ENCODE measurements at places on chromosomes 11 and 22. TPM values are rescaled to one million over a fixed set of nuclear protein-coding genes. Genes with fewer than 3 reads are reported as not detected.

Gene TRPC6
- 0.79 TPM for total RNA-seq

Gene RELA
- 15.2 TPM for total RNA-seq

Gene GAL3ST3
- not detected for total RNA-seq

DNA sequence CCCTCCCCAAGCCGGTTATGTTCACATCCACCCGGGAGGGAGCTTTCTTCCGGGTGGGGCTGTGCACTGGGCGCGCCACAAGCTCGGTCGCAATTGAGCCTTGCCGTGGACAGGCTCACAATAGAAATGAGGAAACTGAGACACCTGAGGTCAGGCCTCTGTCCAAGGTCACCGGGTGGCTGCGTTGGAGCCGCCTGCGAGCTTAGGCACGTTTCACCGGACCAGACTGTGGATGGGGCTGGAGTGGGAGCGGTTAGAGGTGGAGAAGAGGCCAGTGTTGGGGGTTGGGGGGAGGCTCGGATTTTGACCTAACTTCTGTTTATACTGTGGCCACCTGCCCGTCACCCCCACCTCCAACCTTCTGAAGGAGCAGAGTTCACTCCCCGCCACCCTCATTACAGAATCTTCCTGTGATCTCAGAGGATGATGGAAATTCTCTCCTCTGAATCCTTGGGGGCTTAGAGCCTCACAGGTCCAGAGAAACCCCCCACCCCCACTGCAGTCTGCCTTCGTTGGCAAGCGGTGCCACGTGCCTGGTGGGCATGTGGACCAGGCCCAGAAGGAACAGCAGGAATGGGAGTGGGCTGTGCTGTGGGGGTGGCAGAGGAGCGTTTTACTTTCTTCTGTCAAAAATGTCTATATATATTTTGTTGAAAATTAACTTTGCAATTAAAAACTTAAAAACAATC is 631 bp upstream of the NPTXR start:
- DNase-seq = no peak

Gene KRTAP5-7
- not detected for total RNA-seq

DNA sequence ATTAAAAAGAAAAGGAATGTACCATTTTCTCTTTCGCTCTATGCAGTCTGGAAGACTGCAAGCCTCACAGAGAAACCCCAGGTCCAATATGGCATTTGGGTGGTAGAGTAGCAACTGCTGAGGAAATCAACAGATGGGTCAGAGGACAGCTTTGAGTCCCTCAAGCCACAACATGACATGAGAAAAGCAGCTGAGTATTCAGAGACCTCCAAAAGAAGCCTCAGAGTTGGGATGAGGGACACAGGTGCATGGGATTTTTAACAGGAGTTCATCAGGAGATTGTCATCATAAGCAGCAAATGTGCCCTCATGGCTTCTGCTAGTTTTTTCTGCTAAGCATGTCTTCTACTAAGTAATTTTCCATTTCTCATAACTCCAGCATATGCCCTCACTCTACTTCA is 111.6 kb downstream of the BLID start:
- DNase-seq = no peak

Gene MRGPRF
- total RNA-seq = 0.53 TPM

GRCh38 chr11:91959411-91959810 is 265.2 kb upstream of the FAT3 start:
- DNase-seq = no peak

GRCh38 chr22:27317096-27317495 is 484.5 kb downstream of the MN1 start:
- DNase-seq = no peak

DNA sequence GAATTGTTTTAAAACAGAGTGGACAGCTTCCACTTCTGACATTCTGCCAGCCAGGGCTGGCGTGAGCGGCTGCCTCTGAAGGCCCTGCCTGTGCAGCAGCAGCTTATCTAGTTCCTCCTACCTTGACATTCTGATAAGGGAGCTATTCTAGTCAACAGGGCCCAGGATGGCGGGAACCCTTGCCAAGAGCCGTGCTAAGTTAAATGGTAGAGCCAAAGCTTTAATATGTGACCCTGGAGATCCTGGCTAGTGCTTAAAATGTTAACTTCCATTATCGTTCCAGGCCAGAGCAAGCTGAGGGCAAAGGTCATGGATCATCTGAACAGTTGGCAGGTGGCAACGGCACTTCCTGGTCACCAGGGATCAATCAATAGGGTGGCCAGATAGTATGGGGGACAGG is 3.5 kb downstream of the KCNJ5 start:
- DNase-seq = no peak

Gene MYOD1
- total RNA-seq = not detected

GRCh38 chr11:69896250-69896649 is 77.0 kb upstream of the FGF3 start:
- no peak for DNase-seq

DNA sequence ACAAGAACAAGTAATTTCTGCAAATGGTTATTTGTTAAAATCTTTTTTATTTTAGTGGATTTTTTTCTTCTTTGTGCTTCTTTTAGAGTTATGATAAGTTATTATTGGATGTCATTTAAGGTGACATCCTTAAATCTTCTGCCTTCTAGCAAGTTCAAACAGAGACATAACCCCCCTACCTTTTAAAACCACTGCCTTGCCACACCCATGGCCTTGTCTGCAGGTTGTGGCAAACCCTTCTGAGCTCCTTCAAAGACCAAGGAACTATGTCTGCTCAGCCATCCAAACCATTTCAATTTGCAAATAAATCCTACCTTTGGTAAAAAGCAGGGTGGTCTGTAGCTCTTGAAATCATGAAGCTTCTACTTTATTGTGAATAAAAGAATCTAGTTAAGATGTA is 241.6 kb downstream of the FAM76B start:
- DNase-seq = no peak

DNA sequence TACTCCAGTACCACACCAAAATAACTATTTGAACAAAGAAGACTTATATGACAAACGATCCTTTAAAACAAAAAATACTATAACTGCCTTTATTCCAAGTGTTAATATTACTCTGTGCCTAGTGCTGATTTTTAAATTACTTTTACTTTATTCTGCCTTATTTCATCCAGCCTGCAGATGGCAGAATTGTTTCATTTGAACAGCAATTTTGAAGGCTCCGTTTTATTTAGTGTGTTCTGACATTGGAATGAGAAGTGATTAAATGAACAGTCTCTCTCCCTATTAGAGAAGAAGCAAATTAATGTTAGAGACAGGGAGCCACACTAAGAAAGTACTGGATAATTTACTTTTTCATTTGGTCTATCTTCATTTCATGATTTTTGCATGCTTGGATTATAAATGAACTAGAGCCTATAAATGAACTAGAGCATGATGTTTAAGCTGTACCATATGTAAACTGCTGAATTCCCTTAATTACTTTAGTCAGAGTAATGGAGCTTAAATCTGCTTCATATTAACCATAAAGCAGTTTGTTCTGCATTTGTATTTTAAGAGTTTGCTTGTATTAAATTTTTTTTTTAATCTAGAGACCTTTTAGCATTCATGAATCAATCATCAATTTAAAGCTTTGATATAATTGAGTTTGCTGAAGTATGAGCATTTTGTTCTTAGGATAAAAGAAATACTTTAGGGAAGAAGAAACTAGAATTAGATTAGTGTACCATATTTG is 9.8 kb downstream of the PDHX start:
- peak; percentile 55 for DNase-seq

Gene PATE4
- total RNA-seq = not detected

DNA sequence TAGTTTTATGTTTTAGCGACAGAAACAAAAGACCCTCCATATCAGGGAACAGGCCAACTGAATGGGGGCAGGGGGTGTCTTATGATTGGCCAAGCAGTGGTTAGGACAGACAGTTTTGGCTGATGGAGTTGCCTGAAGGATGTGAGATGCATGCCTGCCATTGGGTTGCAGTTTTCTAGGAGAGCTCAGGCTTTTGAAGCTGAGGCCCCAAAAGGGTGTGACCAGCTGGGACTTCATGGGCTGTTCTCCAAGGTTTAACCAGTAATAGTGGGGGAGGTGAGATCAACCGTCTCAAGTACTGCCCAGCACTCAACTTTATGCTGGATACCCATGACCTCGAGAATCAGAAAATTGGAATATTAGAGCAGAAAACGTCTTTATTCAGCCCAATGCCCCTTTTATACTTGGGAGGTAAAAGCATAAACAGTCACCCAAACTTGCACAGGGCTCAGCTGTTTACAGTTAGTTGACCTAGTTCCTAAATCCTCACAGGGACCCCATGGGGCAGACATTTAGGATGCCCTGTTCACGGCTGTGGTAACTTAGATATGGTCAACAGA is 13.5 kb downstream of the DTX4 start:
- no peak for DNase-seq

GRCh38 chr22:37616201-37617083 is 7.8 kb downstream of the GGA1 start:
- DNase-seq = no peak

- DNase-seq = no peak
These were observed 6.5 kb downstream of the TENM4 start for GRCh38 chr11:79434283-79434682.

Gene IL18
- total RNA-seq = 72.1 TPM

DNA sequence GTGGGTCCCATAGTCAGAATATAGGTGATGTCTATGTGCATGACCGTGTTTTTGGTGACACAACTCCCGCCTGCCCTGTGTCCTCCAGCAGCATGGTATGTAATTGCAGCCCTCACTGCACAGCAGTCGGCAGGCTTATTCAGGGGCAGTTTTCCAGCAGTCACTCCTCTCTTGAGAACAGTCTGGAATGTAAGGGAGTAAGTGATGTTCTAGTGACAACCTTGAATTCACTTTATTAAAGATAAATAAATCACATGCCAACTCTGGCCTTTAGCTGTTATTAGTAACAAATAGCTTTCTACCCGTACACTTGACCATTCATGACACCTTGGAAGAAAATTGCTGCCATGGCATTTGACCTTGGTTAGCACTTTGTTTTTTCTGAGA is 27.9 kb downstream of the ZNRF3 start:
- DNase-seq = no peak

Gene RAB6A
- total RNA-seq = 297 TPM

GRCh38 chr22:35357883-35358621 is 22.8 kb upstream of the HMOX1 start:
- DNase-seq = peak; percentile 97

DNA sequence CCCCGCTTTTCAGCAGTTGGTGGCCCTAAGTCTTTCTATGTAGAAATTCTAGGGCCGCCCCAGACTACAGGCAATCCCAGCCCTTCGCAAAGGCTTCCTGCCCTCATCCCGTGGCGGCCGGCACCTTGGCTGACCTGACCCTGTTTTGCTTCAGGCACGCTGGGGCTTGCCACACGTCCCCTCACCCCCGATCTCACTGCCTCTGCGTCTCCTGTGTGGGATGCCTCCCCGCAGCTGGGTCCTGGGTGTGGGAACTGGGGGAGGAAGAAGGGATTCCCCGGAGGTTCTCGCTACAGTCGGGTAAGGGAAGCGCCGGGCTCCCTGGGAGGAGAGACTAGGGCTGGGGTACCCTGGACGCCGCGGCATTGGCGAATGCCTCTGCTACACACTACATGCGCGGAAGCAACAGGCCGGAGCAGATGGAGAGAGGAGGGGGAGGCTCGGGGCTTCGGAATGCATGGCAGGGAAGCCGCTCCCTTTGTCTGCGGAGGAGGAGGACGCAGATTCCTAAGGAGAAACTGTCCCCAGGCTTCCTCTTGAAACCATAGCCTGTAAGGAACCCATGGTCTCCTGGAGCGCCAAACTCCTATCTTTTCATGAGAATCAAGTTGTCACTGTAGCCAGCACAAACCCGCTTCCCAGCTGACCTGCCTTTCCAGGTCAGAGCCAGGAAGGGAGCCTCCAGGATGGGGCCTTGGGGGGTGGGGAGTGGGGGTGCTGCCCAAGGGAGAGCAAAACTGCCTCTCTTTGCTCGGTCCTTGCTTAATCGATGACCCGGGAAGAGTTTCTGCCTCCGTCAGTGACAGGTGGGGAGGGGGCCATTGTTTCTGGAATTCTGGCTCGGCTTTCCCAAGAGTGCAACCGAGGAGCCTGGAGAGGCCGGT is 1.4 kb downstream of the DTX4 start:
- DNase-seq = peak; percentile 35

DNA sequence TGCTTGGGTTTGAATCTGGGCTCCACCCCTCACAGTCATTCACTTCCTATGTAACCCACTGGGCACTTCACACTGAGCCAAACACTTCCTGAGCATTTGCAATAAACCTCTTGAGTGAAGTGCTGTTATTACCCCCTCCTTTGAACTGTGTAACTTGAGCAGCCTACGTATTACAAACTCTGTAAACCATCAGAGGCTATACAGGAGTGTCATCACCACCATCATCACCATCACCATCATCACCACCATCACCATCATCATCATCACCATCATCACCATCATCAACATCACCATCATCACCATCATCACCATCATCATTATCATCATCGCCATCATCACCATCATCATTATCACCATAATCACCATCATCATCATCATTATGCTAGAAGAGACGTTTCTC is 18.4 kb downstream of the RTL6 start:
- no peak for DNase-seq

DNA sequence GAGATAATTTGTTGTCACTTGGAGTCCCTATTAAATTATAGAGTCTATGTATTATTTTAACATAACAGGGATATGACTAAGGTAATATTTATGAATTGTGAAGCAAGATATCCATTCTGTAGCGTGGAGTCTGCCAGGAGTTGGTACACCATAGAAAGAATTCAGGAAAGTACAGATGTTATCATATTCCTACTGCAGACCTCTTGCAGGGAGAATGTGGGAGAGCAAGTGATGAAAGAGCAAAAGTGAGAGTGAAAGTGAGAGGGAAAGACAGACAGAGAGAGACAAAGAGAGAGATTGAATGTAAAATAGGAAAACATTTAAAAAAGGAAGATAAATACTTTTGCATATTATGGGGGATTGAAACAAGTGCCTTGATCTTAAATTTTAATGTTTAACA is 468.8 kb downstream of the CNTN5 start:
- DNase-seq = no peak

Gene GTSE1
- total RNA-seq = 0.13 TPM

Gene ABCG4
- under 0.01 TPM for total RNA-seq

Gene BAIAP2L2
- 0.38 TPM for total RNA-seq

DNA sequence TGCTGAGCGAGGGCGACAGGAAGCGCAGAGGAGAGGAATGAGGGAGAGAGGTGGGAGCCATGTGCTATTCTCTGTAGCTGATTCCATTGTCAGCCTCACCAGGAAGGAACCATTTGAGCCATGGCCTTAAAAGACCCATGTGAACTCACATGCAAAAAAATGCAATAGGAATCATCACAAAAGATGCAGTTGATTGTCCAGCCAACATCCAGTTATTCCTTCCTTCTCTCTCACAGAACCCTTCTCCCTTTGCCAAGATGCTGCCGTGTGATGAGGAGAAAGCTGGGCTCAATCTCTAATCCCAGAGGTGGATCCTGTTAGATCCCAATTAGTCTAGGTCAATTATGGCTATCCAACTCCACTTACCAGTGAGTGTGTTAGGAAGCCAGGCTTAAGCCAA is 58.2 kb upstream of the RRAS2 start:
- DNase-seq = no peak

Gene DEPDC7
- total RNA-seq = 0.90 TPM

GRCh38 chr11:73156114-73156513 is 14.0 kb upstream of the FCHSD2 start:
- DNase-seq = no peak

Gene P2RX6
- total RNA-seq = 0.13 TPM

Gene MPPED2
- not detected for total RNA-seq

Gene C11orf91
- total RNA-seq = not detected
